ENCODE measurements at places on chromosomes 11 and 22.

DNA sequence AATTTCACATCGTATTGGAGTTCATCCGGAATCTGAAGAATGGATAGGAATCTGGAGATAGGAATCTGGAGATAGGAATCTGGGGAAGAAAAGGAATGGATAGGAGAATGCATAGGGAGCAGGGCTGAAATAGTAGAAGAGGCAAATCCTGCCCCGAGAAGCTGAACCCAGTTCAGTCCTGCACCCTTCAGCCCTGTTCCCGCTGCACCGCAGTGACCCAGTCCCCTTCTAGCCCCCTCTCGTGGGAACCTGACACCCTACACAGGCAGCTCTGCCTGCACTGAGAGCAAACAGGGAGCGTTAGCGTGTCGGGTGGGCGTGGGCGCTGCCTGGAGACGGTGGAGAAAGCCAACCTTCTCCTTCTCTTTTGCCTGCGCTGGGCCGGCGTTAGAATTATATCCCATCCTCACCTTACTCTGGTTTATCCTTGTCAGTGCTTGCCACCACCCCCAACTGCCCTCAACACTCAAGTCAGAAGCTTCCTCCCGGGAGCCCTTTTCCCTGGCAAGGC, 1.0 kb upstream of the CCKBR start:
- DNase-seq = no peak

DNA sequence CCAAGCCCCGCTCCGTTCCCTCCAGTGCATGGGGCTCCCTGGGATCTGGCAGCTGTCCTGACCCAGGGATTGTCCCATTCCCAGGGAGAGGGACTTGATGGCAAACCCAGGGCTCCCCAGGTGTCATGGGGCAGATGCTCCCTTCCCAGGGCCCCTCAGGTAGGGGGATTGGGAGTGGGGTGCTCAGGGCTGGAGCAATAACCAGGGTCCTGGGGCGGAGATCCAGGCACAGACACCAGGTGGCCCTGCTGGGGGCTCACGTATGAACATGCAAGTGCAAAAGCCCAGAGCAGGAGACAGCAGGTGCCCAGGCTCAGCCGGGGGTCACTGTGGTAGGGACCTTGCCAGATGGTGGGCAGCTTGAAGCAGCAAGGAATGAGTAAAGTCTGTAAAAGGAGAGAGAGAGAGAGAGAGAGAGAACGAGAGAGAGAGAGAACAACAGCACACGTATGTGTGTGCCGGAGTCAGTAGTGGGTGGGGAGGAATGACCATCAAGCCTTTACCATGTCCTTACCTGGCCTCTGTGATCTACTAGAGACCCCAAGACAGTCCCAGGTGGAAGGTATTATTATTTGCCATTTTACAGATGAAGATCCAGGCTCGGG, 19.3 kb upstream of the MPPED1 start:
- DNase-seq = no peak

DNA sequence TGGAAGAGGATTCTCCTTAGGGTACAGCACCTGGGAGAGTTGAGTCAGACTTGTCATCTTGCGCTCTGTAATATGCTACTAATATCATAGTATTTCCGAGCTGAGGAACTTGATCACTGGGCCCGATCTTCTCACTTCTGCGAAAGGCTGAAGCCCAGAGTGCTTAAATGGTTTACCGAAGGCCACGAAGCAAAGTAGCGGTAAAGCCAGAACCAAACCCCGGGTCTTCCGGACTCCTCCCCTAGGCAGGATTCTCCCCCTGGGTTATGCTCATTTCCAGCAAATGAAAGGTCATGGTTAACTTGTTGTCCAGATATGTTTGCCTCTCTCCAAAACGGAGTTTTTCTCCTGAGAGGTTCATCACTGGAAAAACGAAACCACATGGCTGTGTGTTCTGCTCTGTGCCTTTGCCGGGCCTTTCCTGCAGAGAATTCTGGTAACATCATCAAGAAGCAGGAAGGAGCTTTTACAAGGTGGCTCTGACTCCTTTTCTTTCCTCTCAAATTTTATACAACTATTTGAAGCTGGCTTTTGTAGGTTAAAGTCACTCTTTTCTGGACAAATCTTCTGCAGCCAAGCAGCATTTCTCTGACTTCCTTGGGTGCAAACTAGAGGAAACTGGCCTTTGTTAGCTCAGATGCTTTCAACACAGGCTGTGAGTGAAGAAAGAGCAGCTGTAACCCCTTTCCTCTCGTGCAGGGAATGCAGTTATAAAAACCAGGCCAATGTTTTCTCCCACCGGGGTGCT, 35.5 kb downstream of the UBASH3B start:
- DNase-seq = no peak

GRCh38 chr22:22916952-22917290, 29.3 kb downstream of the IGLL5 start:
- no peak for DNase-seq

DNA sequence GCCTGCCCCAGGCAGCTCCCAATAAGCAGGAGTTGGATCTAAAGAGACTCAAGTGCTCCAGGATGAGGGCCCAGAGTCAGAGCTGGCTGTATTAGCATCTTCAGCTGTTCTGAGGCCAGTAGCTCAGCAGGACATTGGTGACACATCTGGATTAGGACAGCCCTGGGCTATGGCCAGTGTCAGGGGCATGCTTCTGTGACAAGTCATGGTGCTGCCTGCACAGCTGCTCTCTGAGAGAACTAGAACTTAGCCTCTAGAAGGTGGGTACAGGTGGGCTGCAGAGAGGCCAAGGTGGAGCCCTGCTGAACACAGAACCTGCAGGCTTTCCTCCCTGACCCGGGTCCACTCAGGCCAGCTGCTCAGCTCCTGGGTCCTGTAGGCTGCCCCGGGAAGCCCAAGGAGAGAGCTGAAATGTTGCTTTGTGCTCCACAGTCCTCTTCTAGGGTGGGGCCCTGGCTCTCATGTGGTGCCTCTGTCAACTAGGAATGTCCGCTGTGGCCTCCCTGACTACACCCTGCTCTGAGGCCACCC, 426.9 kb downstream of the SOX6 start:
- DNase-seq = no peak

- DNase-seq = no peak
Measured at GRCh38 chr11:2933375-2934020, 4.3 kb upstream of the PHLDA2 start.

- DNase-seq = no peak
Measured at GRCh38 chr11:34824425-34824824, 91.8 kb downstream of the APIP start.

- no peak for DNase-seq
Measured at GRCh38 chr11:110435780-110436717, 6.3 kb downstream of the FDX1 start.

DNA sequence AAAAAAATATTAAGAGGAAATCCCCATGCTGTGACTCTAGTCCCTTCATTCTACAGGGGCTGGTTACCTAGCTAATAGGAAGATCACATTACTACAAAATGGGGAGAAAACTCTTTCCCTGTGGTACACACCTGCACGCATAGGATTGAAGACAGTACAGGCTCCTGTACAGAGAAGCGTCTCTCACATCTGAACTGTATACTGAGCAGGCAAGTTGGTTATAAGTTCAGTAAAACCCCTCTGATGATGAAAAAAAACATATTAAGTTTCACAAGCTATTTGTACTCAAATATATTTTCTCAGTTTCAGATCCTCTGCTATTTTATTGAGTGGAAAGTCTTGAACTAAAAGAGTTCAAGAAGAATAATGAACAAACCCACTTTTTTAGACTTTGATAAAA, 156.9 kb upstream of the HSD17B12 start:
- DNase-seq = no peak

DNA sequence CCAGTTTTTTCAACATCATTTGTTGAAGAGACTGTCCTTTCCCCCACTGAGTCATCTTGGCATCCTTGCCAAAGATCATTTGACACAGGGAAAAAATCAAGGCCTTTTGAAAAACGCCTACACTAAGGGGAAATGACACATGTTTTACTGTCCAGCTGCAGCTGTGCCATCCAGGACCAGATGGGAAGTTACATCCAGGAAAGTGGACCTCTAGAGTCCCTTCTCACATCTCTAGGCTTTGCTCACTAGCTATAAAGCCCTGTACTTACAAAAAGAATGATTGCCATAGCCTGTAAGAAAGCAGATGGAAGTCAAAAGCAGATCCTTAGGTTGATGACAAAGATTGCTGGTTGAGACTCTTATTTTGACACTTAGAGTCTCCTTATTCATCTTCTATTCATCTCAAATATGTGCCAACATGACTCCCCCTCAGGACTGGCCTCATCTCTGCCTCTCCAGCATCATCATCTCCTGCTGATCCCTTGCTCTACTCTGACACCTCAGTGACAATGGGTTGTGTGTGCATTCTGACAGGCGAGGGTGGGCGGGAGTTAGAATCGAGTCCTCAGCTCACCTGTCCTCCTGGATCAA, 22.8 kb downstream of the OSBP2 start:
- no peak for DNase-seq

GRCh38 chr22:19728836-19729235, 5.5 kb downstream of the GP1BB start:
- DNase-seq = no peak

DNA sequence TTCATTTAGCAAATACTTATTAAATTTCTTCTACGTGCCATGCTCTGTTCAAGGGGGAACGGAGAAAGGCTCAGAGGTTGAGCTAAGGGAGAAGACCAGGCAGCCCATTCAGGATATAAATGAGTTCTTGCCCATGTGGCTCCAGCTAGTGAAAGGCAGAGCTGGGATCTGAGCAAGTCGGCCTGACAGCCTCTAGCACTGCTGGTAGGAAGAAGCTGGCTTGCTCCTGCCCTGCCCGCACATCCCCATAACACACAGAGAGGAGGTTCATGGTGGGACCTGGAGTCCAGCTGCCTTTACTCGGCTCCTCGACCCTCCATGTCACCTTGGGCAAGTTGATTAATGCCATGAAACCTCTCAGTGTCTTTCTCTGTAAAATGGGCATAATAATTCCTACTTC, 2.0 kb downstream of the SLC15A3 start:
- DNase-seq = no peak

GRCh38 chr11:2787816-2788167, 88.0 kb upstream of the KCNQ1OT1 start:
- no peak for DNase-seq

DNA sequence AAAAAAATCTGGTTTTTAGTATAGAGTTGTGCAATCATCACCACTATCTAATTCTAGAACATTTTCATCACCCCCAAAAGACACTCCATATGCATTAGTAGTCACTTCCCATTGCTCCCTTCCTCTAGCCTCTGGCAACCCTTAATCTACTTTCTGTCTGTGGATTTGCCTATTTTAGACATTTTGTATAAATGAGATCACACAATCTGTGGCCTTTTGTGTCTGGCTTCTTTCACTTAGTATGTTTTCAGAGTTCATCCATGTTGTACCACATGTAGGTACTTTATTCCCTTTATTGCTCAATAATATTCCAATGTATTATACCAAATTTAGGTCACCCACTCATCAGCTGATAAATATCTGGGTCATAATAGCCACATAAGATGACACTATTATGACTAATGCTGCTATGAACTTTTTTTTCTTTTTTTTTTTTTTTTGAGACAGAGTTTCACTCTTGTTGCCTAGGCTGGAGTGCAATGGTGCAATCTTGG, 67.5 kb upstream of the SCUBE2 start:
- DNase-seq = no peak

DNA sequence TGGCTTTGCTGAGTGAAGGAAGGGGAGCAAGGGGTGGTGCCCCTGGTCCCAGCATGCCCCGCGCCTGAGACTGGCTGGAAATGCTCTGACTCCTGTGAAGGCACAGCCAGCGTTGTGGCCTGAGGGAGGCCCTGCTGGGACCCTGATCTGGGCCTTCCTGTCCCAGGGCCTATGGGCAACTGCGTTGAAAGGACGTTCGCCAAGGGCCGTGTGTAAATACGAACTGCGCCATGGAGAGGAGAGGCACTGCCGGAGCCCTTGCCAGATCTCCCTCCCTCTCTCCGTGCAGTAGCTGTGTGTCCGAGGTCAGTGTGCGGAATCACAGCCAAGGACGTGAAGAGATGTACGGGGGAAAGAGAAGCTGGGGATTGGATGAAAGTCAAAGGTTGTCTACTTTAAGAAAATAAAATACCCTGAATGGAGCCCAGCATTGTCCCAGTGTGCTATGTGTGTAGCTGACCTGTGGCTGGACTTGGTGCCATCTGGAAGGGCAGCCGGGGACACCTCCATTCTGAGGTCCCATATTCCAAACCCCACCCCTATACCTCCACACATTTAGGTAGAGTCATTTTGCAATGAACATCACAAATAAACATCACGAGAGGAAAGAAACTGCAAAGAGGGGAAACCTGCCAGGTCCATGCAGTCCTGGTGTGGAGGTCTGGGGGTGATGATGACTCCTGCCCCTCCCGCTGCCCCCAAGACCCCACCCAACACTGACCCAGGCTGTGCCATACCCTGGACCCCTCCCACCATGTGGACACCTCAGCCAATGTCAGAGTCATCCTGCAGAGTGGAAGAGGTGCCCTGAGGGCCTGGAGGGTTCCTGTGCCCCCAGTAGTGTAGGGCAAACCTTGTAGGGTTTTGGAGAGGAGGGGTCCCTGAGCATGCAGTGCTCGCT, 16.9 kb downstream of the RSPH14 start:
- DNase-seq = no peak

DNA sequence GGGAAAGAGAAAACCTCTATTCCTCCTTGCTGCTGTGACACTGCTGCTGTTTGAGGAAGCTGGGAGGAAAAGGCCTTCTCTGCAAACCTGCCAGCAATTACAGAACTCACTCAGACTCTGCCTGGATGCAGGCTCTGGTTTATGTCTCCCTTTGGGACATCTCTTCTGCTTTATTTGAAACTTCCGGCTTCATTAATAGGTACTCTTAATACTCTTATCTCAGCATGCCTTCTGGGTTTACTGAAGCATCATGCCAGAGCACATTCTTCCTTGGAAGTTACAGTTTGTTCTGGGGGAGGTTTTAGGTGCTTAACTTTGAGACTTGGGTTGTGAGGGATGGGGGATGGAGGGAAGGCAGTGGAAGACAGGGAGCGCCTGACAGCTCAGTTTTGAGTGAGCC, 79.9 kb downstream of the NAV2 start:
- DNase-seq = no peak
